ENCODE measurements at places on chromosomes 1 and 21. TPM values are rescaled to one million over a fixed set of nuclear protein-coding genes. Genes with fewer than 3 reads are reported as not detected.

LMX1A gene
- not detected for total RNA-seq

S100A12 gene
- not detected for total RNA-seq

PLEKHN1 gene
- total RNA-seq, result not detected

RGS7 gene
- not detected for total RNA-seq

SIK1 gene
- total RNA-seq, result 6.3 TPM

ERICH3 gene
- not detected for total RNA-seq

SV2A gene
- total RNA-seq, result 24.3 TPM

ETV3L gene
- total RNA-seq, result not detected

LRIG2 gene
- 13.4 TPM for total RNA-seq

SLC44A3 gene
- total RNA-seq, result 2.5 TPM

AKIRIN1 gene
- total RNA-seq, result 47.8 TPM

LINGO4 gene
- total RNA-seq, result not detected

ACOT11 gene
- total RNA-seq, result 23.6 TPM

LCE1B gene
- total RNA-seq, result not detected

TP73 gene
- not detected for total RNA-seq

FALEC gene
- not detected for total RNA-seq

CYP4A22 gene
- total RNA-seq, result not detected

BTBD8 gene
- 3.8 TPM for total RNA-seq

HEATR1 gene
- 43.5 TPM for total RNA-seq

DCST1 gene
- not detected for total RNA-seq

CYP4A11 gene
- not detected for total RNA-seq

BMP8B gene
- total RNA-seq, result 2.5 TPM

CNST gene
- 29.3 TPM for total RNA-seq

ZNF683 gene
- total RNA-seq, result not detected

UBE2G2 gene
- 67.7 TPM for total RNA-seq

CD160 gene
- not detected for total RNA-seq

AMY1C gene
- not detected for total RNA-seq

IFT25 gene
- 24.5 TPM for total RNA-seq

GNAT2 gene
- total RNA-seq, result not detected

CLK2 gene
- total RNA-seq, result 26.9 TPM

NHLH1 gene
- total RNA-seq, result not detected

DUSP23 gene
- total RNA-seq, result 111 TPM

CELA3A gene
- 6.6 TPM for total RNA-seq

INSRR gene
- total RNA-seq, result not detected

SH3BGR gene
- 14.6 TPM for total RNA-seq

OR2L5 gene
- total RNA-seq, result not detected

CFHR2 gene
- total RNA-seq, result not detected

LCE6A gene
- not detected for total RNA-seq

KRTAP26-1 gene
- not detected for total RNA-seq

ATP1A2 gene
- total RNA-seq, result 86.0 TPM

HTR1D gene
- not detected for total RNA-seq

KCNJ6 gene
- not detected for total RNA-seq

SLC22A15 gene
- total RNA-seq, result 7.3 TPM

ATP1A4 gene
- total RNA-seq, result 0.68 TPM

MIXL1 gene
- total RNA-seq, result not detected

TTC34 gene
- 0.41 TPM for total RNA-seq

FCGR3B gene
- 4.6 TPM for total RNA-seq

TNFSF4 gene
- 5.4 TPM for total RNA-seq

TMOD4 gene
- total RNA-seq, result not detected

SYPL2 gene
- 6.1 TPM for total RNA-seq

SLC9C2 gene
- not detected for total RNA-seq

Data from thoracic aorta (tissue), 2 donors.